Uterus (tissue), 4 donors: ENCODE measurements at places on chromosomes 1 and 21. TPM values are rescaled to one million over a fixed set of nuclear protein-coding genes. Genes with fewer than 3 reads are reported as not detected.

DNA sequence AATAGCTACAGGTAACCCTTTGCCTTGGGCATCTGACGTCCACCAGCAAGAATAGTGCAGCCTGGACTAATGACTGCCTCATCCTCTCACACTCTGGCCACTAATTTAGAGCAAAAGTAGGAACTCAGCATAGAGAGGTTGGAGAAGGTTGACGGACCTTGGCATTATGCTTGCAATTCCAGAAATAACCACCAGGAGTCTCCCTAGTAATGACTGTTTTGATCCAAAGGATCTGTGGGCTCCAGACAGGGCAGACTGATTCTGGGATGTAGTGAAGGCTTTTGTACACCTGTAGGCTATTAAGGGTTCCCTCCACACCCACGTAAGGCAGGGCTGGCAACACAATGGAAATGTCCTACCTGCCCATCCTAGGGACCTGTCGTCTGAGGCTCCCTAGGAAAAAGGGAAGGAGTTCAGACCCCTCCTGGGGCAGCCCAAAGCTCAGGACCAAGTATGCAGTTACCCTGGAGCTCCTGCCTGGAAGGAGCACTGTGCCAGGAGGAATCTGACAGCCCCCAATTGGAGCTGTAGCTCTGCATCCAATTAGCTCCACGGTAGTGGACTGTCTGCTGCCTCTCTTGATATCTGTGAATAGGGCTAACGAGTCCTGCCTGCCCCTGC is 91.0 kb upstream of the TMEM51 start:
- DNase-seq: no peak
- H3K27ac ChIP-seq: no peak overlapping the region
- no peaks in the 10 kb centered on the region for H3K4me1 ChIP-seq
- H3K27me3 ChIP-seq: no peaks in the 10 kb centered on the region
- no peaks in the 10 kb centered on the region for H3K36me3 ChIP-seq
- no peak overlapping the region for H3K4me3 ChIP-seq

The SELL gene
- total RNA-seq: 0.29 TPM

The CFH gene
- 83.8 TPM for total RNA-seq

The SPRR5 gene
- not detected for total RNA-seq

The FAM167B gene
- 29.0 TPM for total RNA-seq

DNA sequence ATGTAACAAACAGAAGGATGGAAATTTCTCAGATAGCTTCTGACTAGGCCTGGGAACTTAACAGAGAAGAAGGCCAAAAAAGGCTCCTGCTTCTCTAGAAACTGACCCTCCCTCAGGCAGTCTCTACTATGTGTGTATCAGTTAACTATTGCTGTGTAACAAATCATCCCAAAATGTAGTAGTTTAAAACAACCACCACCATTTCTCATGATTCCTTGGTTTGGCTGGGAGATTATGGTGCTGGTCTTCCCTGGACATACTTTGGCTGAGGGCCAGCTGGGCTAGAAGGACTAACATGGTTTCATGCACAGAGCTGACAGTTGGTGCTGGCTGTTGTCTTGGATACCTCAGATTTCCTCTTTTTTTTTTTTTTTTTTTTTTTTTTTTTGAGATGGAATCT is 26.2 kb upstream of the CNN3 start:
- no peak overlapping the region for H3K27ac ChIP-seq
- H3K4me3 ChIP-seq: no peak overlapping the region
- no peaks in the 10 kb centered on the region for H3K4me1 ChIP-seq
- no peaks in the 10 kb centered on the region for H3K36me3 ChIP-seq

DNA sequence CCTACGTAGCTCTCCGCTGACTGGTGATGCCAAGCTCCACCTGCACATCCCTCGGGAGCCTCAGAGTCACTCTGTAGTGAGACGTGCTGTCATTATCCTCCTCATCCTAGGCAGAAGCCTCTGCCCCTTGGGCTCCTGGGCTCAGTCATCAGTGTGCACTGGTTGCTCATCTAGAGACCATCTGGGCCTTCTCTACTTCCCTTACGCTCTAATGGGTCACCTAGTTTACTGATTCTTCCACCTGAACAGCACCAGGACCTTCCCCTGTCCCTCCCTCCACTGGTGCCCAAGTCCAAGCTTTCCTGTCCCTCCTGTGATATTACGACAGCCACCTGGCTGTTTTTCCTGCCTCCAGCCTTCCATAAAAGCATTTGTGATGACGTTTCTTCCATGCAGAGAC is 136.1 kb upstream of the ERRFI1 start:
- H3K4me1 ChIP-seq: no peaks in the 10 kb centered on the region
- DNase-seq: no peak
- no peaks in the 10 kb centered on the region for H3K27me3 ChIP-seq
- H3K27ac ChIP-seq: no peak overlapping the region
- H3K36me3 ChIP-seq: no peaks in the 10 kb centered on the region

The PPIAL4G gene
- 0.12 TPM for total RNA-seq

The MOV10 gene
- total RNA-seq: 42.4 TPM

DNA sequence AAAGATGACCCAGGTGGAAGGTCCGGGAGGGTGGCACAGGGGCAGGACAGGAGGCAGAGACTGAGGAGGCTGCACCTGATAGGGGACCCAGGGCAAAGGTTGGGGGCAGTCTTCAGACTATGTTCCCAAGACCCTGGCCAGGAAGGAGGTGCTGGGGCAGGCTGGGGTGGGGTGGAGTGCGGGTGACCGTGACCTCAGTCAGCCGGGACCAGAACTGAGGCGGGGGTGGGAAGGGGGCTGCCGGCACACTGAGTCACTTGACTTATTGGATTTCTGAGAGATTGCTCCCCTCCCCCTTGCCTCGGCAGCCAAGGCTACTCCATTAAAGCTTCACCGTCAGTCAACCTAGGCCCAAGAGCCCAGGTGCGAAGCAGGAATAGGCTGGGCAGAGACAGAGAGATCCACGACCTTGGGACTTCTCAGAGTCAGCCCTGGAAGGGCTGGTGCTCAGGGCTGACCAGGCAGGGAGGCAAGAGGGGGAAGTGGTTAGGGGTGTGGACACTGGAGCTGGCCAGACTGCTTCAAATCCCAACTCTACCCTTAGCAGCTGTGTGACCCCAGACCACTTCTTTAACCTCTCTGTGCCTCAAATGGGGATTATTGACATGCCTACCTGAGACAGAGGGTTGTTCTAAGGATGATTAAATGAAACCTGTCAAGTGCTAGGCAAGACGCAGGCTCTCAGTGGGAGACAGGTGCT is 47.9 kb upstream of the LAPTM5 start:
- H3K4me1 ChIP-seq: no peaks in the 10 kb centered on the region
- DNase-seq: no peak
- H3K4me3 ChIP-seq: no peak overlapping the region
- no peaks in the 10 kb centered on the region for H3K36me3 ChIP-seq

The ATP1A2 gene
- total RNA-seq: 16.5 TPM

DNA sequence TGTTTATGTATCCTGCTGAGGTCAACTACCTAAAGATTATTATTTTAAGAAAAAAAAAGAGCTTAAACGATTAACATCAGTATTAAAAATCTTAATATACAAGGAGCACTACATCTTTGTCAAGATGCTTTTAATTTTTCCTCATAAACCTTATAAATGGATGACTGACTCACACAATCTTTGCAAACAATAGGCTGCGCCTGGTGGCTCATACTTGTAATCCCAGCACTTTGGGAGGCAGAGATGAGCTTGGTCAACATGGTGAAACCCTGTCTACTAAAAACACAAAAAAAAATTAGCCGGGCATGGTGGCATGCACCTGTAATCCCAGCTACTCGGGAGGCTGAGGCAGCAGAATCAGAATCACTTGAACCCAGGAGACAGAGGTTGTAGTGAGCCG is 1.7 kb downstream of the KHDC4 start:
- H3K4me3 ChIP-seq: no peak overlapping the region
- H3K36me3 ChIP-seq: no peaks in the 10 kb centered on the region
- H3K4me1 ChIP-seq: peaks cover 28% of the 10 kb centered on the region
- DNase-seq: no peak

GRCh38 chr1:233065685-233066084 is 115.3 kb downstream of the NTPCR start:
- no peaks in the 10 kb centered on the region for H3K36me3 ChIP-seq
- no peaks in the 10 kb centered on the region for H3K4me1 ChIP-seq
- no peak overlapping the region for H3K27ac ChIP-seq
- no peak for DNase-seq
- H3K4me3 ChIP-seq: no peak overlapping the region
- H3K27me3 ChIP-seq: no peaks in the 10 kb centered on the region

The CFAP141 gene
- not detected for total RNA-seq

The KRTAP12-2 gene
- total RNA-seq: not detected

The DDI2 gene
- total RNA-seq: 115 TPM

The TNFAIP8L2 gene
- total RNA-seq: 4.2 TPM

DNA sequence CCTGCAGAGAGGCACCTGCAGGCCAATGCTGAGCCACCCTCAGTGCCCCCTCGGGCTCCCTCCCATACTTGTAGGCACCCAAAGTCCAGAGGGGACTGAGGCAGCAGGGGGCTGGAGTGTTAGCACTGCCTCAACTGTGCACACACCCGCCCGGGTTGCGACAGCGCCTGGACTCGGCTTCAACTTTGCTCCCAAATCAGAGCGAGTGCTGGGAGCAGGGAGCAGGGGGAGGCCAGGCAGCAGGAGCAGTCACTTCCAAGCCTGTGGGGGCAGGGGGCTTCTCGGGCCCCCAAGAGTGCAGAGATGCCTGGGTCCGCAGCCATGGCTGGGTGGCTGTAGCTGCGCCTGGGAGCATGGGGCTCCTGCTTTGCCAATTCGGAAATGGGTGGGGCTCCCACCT is 79.5 kb downstream of the DISP1 start:
- no peaks in the 10 kb centered on the region for H3K36me3 ChIP-seq
- no peaks in the 10 kb centered on the region for H3K27me3 ChIP-seq
- DNase-seq: no peak

DNA sequence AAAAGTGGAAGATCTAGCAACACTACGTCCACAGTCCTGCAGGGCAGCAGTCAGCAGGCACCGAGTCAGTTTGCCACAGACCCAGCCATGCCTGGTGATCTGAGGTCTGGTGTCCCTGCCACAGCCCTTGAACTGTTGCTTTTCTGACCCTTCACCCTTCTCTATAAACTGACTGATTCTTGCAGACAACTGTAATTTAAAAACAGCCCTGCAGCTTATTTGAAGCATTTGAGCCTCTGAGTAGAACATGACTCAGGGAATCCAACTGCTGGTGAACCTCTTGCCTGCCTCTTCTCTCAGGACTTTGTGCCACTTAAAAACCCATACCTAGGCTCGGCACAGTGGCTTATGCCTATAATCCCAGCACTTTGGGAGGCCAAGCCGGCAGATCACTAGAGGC is 107.2 kb downstream of the EDEM3 start:
- no peaks in the 10 kb centered on the region for H3K36me3 ChIP-seq
- no peaks in the 10 kb centered on the region for H3K4me1 ChIP-seq
- no peaks in the 10 kb centered on the region for H3K27me3 ChIP-seq
- H3K27ac ChIP-seq: no peak overlapping the region

DNA sequence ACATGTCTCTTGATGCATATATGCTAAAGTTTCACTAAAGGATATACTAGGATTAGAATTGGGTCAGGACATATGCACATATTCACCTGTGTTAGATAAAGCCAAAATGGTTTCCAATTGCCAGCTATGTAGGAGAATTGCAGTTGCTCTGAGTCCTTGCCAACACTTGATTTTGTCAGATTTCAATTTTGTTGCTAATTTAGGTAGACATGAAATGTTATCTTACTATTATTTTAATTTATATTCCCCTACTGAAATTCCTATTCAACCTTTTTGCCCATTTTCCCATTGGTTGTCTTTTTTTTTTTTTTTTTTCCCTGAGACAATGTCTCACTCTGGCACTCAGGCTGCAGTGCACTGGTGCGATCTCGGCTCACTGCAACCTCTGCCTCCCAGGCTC is 13.4 kb downstream of the HDAC1 start:
- no peak overlapping the region for H3K4me3 ChIP-seq
- no peak overlapping the region for H3K27ac ChIP-seq
- H3K27me3 ChIP-seq: no peaks in the 10 kb centered on the region

DNA sequence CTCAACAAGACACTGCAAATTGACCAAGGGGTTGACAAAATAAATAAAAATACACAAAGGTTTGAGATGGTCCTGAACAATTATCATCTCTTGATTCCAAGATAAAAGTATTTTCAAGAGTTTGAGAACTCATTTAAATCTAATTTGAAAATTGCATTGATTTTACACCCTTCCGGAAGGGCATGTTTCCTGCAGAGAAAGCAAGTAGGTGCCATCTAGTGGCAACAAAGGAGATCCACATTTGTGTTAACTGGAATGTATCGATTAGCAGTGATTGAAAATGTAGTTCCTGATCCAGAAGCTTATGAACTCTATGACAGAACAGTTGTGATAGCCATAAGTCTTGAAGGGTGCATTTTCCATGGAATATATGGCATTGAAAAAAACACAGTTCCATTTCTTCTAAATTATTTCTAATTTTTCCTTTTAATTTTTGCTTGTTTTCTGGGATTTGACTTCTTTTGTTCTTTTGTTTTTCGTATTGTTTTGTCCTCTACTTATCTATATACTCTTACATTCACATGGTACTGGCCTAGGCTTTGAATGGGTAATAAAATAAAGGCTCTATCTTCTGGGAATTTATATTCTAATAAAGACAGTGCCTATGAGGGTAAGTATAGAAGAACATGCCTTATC is 143.7 kb downstream of the DNM3 start:
- no peak overlapping the region for H3K4me3 ChIP-seq
- no peak for DNase-seq
- no peaks in the 10 kb centered on the region for H3K27me3 ChIP-seq
- H3K36me3 ChIP-seq: no peaks in the 10 kb centered on the region
- H3K4me1 ChIP-seq: no peaks in the 10 kb centered on the region

DNA sequence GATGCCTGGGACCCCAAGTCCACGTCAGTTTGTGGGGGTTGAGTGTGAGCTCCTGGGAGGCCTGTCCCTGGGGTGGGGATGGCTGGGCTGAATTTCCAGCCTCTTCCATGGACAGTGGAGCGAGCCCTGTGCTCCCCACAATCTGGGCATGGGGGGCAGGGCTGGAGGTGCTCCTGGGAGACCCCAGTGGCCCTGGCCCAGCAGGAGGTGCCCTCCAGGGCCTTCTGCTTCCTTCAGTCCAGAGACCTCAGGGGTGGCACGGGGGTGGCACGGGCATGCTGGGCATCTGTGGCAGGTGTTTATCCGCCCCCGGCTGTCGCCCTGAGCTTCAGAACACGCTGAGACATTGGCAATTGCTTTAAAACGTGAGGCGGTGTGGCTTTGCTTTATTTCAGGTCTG is 40.9 kb downstream of the MORN1 start:
- no peak for DNase-seq
- no peaks in the 10 kb centered on the region for H3K27me3 ChIP-seq
- H3K4me3 ChIP-seq: no peak overlapping the region
- no peaks in the 10 kb centered on the region for H3K36me3 ChIP-seq
- H3K27ac ChIP-seq: no peak overlapping the region
- H3K4me1 ChIP-seq: no peaks in the 10 kb centered on the region

The PGLYRP3 gene
- total RNA-seq: not detected
